Omental fat pad (tissue), 4 donors: ENCODE measurements at places on chromosomes 1 and 21. TPM values are rescaled to one million over a fixed set of nuclear protein-coding genes. Genes with fewer than 3 reads are reported as not detected.

OR2T35 gene
- total RNA-seq, result not detected

NBPF6 gene
- total RNA-seq, result not detected

TTC24 gene
- total RNA-seq, result not detected

KLHDC8A gene
- total RNA-seq, result not detected

SLAMF1 gene
- total RNA-seq, result 1.5 TPM

CSTB gene
- 8.0 TPM for total RNA-seq

DNA sequence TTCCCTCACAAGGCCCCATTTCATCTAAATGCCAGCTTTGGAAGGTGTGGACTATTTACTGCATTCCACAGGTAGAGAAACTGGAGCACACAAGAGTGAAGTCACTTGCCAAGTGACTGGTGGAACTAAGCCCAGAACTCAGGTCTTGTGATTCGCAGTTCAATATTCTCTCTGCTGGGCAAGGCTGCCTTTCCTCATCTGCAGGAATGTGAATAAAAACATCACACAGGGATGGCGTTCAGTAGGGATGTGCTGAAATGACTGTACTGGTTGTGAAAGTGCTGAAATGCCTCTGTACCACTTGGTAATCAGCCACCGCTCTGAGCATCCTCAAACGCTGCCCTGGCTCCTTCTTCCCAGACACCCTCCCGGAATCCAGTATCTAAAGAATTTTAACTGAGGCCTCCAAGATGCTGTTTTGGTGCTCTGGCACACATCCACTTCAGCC lies 145.6 kb downstream of the HIVEP3 start:
- DNase-seq, result no peak

GRCh38 chr1:87121711-87122163 lies 206.9 kb upstream of the LMO4 start:
- DNase-seq, result no peak

DNA sequence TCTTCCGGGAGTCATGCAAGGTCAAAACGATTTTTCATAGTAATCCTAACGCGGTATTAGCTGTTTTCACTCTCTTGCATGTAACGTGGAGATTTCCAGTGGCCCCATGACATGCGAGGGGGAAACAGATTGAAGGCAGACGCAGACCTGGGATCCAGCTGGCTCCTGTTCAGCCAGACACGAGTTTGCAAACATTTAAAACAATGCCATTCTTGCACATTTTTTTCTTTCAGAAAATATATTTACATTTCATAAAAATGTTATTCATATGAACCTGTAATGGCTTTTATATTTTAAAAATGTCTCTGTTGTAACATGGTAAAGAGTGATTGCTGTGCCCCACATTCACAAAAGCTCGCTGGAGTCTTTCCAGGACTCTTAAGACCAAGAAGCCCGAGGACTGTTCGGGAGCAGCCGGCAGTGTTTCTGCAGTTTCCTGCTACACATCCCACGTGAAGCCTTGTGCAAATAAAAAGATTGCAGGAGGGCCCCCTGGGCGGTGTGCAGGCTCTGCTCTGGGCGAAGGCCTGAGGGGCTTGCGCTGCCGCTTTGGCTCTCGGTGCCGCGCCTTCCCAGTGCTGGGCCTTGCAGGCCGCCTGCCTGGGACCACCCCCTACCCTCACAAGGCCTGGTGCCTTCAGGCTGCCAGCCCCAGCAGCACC lies 184.9 kb downstream of the DYRK1A start:
- DNase-seq, result no peak

DNA sequence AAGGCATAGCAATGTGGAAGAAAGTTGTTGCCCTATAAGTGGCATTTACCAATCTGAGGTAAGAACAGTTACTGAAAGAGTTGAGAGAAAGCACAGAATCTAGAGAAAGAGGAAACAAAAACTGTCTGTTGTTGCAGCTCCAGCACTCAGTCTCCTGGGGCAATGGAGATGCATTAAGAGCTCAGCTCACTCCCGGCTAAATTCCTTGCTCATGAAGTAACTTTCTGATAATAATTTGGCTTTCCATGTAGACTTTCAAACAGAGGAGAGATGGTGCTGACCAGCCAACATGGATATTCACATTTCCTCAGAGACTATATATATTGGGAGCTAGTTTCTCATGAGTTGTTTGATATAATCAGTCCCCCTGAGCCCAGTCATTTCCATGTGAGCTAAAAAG lies 135.3 kb downstream of the GDAP2 start:
- DNase-seq, result no peak

DNA sequence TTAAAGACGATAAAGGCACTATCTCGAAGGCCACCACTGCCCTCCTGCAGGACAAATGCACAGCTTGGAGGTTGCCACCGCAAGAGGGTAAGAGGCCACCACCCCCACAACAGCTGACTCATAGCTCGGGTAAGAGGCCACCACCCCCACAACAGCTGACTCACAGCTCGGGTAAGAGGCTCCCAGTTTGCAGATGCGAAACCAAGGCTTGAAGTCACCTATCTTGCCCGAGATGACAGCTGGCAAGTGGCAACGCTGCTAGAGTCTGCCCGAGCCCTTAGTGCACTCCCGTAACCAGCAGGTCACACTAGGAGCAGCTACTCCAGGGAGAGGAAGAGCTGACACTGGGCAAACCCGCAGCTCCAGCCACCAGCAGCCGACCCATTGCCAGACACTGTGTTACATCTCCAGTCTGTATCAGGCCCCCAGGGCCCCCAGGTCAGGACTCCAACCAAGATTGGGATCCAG lies 17.1 kb upstream of the SPSB1 start:
- DNase-seq, result no peak

DNA sequence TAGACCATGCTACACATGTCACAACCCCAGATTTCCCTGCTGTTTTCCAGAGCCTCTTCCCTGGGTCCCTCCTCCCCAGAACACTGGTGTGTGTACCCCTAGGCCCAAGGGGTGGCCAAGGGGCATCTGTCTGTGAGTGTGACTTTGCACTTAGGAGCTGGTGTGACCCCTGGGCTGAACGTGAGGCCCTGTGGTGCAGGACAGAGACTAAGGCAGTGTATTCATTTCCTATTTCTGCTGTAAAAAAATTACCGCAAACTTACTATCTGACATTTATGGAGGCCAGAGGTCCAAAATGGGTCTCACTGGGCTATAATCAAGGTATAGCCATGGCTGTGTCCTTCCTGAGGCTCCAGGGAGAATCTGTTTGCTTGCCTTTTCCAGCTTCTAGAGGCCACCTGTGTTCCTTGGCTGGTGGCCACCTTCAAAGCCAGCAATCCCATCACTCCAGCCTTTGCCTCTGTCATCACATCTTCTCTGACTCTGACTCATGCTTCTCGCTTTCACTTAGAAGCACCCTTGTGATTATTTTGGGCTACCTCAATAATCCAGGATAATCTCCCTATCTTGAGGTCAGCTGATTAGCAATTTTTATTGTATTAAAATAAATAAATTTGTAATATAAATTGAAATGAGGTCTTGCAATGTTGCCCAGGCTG lies 24.0 kb upstream of the ELOA start:
- no peak for DNase-seq

DNA sequence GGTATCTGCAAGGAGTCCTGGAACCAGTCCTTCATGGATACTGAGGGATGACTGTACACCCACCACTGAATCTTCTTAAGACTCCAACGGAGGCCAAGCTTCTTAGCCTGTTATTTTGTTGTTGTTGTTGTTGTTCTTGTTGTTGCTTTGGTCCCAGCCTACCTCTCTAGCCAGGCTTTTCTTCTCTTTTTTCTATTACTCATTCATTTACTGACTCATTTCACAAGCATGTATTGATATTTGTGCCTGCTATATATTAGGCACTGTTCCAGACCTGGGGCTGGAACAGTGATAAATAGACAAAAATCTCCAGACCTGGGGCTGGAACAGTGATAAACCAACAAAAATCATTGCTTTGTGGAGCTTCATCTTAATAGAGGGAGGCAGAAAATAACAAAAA lies 20.4 kb downstream of the CENPF start:
- DNase-seq, result no peak

- no peak for DNase-seq
These were observed 5.5 kb upstream of the RNF223 start for GRCh38 chr1:1079408-1080121.

DNA sequence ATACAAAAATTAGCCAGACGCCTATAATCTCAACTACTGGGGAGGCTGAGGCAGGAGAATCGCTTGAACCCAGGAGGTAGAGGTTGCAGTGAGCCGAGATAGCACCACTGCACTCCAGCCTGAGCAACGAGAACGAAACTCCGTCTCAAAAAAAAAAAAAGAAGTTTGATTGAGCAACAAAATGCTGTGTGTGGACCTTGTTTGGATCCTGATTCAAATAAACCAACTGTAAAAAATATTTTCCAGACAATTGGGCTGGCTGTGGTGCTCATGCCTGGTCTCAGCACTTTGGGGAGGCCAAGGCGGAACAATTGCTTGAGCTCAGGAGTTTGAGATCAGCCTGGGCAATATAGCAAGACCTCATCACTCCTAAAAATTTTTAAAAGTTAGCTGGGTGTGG lies 16.8 kb downstream of the PTAFR start:
- no peak for DNase-seq

DNA sequence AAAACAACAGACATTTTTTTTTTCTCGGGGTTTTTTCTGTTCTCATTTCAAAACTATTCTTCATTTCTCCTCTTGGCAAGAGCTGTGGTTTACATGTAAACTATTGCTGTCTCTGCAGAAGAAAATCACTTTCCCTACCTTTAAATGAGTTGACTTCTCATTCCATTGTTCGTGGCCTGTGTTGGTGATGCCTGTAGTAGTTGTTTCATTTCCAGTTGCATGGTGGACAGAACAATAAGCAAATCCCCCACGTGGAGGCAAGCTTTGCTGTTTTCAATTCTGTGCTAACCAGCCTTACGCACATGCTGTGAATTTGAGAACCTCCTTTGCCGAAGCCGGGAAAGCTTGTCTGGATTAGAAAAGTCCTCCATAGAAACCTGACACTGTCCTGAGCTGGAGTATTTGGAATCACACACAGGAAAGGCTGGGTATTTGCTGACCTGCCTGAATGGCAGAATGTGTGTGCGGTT lies 26.2 kb upstream of the MAP3K7CL start:
- no peak for DNase-seq

- DNase-seq, result no peak
These were observed 42.0 kb downstream of the S1PR1 start for GRCh38 chr1:101278845-101279244.

DNA sequence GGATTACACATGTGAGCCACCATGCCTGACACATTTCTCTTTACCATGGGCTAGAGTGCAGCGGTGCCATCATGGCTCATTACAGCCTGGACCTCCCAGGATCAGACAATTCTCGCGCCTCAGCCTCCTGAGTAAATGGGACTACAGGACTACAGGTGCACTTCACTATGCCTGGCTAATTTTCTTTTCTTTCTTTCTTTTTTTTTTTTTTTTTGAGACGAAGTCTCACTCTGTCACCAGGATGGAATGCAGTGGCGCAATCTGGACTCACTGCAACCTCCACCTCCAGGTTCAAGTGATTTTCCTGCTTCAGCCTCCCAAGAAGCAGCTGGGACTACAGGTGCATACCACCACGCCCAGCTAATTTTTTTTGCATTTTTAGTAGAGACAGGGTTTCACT lies 14.8 kb upstream of the KIF1B start:
- DNase-seq, result no peak

DNA sequence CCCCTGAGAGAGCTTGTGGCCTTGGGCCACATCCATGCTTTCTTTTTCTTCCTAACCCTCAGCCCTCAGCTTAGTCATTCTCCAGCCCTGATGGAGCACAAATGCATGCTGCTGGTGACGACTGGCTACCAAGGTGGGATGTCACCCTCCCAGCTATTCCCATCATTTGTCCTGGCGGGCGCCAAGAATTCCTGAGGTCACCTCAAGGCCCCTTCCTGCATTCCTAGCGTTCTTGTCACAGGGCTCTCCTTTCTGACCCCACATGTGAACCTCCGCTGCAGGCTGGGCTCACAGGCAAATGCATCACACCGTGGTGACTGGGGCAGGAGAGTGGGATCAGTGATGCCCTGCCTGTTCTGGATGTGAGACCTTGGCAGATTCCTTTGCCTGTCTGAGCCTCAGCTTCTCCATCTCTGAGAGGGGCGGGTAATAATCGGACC lies 53.4 kb upstream of the IFFO2 start:
- no peak for DNase-seq

DNA sequence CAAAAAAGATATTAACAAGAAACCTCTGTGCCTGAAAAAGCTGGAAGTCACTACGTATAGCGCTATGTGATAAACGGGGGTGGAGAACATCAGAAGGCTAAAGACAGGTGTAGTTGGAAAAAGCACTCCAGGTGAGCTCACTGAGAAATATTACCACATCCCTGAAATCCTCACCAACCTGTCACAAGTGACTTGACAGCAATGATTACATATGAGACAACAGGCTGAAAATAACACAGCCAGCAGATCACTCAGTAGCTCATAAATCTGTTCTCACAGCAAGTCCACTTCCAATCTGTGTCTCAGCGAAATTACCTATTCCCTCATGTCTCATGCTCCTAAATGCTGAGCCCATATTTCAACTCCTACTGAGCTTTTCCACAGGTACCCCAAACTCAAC lies 120.5 kb downstream of the UBR4 start:
- no peak for DNase-seq

DNA sequence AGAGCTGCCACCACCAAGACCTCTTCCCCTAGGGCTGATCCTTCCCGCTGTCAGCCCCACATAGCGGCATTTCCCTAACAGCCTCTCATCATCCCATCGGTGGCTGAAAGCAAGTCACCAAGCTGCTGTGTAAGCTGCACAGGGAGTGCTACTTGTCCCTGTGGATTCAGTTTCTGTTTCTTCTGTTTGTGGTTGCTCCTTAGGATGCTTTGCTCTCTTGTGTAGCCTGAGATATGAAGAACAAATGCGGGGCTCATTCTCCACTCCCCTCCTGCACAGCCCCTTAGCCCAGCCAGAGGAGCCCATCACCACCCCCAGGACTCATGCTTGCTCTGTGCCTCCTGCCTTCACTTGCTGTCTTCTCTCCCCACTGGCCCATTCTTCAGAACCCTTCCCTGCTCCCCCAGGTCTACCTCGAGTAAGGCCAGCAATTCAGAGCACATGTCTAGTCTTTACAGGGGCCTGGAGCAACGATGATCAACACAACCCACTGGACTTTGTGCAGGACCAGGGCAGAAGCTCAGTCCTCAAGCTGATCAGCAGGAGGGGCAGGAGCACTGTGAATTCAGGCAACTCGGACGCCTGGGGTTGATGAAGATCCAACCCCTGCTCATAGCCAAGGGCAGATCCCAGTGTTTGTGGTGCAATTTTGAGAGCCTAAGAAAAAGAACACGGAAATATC lies 82.6 kb upstream of the GALNT2 start:
- no peak for DNase-seq
